ENCODE measurements at places on chromosomes 5 and 9. TPM values are rescaled to one million over a fixed set of nuclear protein-coding genes. Genes with fewer than 3 reads are reported as not detected.

DNA sequence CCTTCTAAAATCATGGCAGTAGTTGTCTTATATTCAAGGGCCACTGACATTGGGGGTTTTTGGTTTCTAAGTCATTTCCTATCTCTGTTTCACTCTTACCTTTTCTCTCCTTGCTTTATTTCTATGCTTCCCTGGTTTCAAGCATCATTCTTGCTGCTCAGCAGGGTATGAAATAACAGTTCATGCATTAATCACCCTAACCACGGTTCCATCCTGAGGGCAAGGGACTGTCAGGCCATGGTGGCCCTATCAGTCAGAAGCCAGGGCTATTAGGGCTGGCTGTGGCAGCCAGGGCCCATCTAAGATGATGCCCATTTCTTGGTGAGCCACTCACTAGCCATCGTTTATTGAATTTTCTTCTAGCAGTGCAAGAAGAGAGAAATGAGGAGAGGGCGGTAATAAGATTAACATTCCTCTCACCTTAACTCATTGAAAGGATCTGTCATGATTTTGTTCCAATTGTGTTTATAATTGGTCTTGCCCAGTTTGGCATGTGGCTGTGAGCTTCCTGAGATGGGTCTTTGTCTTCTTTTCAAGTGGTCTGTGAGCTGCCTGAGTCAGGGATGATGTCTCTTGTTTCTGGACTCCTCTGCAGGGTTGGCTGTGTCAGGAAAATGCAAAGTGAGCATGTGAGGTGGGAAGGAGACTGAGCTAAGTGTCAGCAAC, 45.2 kb downstream of the CYSTM1 start:
- no peaks in the 10 kb centered on the region for H3K36me3 ChIP-seq
- peak overlapping the region; percentile 29 for H3K27ac ChIP-seq
- H3K4me1 ChIP-seq, result peaks cover 7% of the 10 kb centered on the region
- no peak for DNase-seq
- no peaks in the 10 kb centered on the region for H3K27me3 ChIP-seq
- no peak overlapping the region for H3K4me3 ChIP-seq

DNA sequence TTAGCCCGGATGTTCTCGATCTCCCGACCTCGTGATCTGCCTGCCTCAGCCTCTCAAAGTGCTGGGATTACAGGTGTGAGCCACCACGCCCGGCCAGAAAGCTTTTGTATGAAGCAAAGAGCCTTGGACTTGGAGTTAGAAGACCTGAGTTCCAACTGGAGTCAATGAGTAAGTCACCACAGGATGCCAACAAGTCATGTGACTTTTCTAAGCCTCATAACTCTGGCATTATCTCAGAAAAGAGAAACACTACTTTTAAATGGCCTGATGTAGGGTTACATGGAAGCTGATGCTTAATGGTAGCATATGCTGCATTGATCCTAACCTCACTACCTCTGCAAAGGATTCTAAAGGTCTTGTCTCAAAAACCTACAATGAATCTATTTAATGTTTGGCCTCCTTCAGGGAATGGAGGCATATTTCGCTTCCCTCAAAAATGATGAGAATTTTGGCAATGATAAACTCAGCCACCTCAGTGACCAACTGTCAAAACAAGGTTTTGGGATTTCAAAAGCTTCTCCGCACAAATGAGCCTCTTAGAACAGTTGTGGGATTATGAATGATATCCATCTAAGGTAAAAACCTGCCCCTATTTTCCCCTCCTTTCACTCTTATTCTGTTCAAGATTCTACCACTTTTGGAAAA, 236.8 kb downstream of the ACTL7B start:
- no peaks in the 10 kb centered on the region for H3K27me3 ChIP-seq
- no peaks in the 10 kb centered on the region for H3K36me3 ChIP-seq
- no peak overlapping the region for H3K4me3 ChIP-seq
- no peak for DNase-seq

The TRIM36 gene
- total RNA-seq, result 20.0 TPM

The ARHGEF37 gene
- total RNA-seq, result 1.1 TPM

The LPAR1 gene
- total RNA-seq, result 4.9 TPM

DNA sequence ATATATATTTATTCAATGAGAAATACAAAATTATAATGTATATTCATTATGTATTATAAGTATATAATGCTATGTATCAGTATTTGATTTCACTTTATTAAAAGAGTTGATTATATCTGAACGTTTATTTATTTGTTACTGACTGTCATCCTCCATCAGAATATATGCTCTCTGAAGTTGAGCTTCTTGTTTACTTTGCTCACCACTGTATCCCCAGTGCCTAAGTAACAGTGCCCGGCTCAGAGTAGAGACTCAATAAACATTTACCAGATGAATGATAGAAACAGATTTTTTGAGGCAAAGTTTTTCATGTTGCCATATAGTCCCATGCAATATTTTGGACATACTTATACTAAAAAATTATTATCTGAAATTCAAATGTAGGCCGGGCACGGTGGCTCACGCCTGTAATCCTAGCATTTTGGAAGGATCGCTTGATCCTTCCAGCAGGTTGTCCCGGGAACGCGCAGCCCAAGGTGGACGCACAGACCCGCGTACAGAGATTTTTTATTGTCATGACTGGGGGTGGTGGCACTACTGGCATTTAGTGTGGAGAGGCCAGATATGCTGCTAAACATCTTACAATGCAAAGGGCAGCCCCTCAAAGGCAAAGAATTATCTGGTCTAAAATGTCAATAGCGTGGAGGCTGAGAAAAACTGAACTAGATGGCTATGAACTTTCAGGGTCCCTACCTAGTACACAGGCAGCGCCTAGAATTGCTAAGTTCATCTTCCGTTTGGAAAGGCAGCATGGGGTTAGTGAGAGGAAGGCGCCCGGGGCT, 761 bp upstream of the DNAJC25 start:
- H3K4me1 ChIP-seq, result peaks cover 37% of the 10 kb centered on the region
- DNase-seq, result no peak
- H3K4me3 ChIP-seq, result peak overlapping the region; percentile 99
- no peaks in the 10 kb centered on the region for H3K27me3 ChIP-seq
- H3K27ac ChIP-seq, result peak overlapping the region; percentile 98

The PCDHAC2 gene
- 6.7 TPM for total RNA-seq

- H3K4me3 ChIP-seq, result no peak overlapping the region
- H3K27ac ChIP-seq, result no peak overlapping the region
- peaks cover 17% of the 10 kb centered on the region for H3K4me1 ChIP-seq
- DNase-seq, result no peak
- peaks cover 28% of the 10 kb centered on the region for H3K27me3 ChIP-seq
- no peaks in the 10 kb centered on the region for H3K36me3 ChIP-seq
Measured at GRCh38 chr9:129667850-129668249, 2.4 kb downstream of the PRRX2 start.

GRCh38 chr9:135561391-135562234, at the start of gene PAEP:
PAEP (plus strand) TSS chr9:135561756.
- H3K36me3 ChIP-seq, result no peaks in the 10 kb centered on the region
- H3K27ac ChIP-seq, result no peak within 1 kb of the TSS
- no peaks in the 10 kb centered on the region for H3K27me3 ChIP-seq
- H3K4me3 ChIP-seq, result no peak within 1 kb of the TSS

GRCh38 chr9:112892981-112893380, 2.3 kb upstream of the SLC46A2 start:
- H3K4me3 ChIP-seq, result no peak overlapping the region
- H3K4me1 ChIP-seq, result peaks cover 6% of the 10 kb centered on the region
- no peak overlapping the region for H3K27ac ChIP-seq
- no peaks in the 10 kb centered on the region for H3K36me3 ChIP-seq
- DNase-seq, result no peak

GRCh38 chr9:37966412-37967013, 62.6 kb upstream of the SLC25A51 start:
- DNase-seq, result no peak
- no peak overlapping the region for H3K4me3 ChIP-seq
- H3K36me3 ChIP-seq, result no peaks in the 10 kb centered on the region

DNA sequence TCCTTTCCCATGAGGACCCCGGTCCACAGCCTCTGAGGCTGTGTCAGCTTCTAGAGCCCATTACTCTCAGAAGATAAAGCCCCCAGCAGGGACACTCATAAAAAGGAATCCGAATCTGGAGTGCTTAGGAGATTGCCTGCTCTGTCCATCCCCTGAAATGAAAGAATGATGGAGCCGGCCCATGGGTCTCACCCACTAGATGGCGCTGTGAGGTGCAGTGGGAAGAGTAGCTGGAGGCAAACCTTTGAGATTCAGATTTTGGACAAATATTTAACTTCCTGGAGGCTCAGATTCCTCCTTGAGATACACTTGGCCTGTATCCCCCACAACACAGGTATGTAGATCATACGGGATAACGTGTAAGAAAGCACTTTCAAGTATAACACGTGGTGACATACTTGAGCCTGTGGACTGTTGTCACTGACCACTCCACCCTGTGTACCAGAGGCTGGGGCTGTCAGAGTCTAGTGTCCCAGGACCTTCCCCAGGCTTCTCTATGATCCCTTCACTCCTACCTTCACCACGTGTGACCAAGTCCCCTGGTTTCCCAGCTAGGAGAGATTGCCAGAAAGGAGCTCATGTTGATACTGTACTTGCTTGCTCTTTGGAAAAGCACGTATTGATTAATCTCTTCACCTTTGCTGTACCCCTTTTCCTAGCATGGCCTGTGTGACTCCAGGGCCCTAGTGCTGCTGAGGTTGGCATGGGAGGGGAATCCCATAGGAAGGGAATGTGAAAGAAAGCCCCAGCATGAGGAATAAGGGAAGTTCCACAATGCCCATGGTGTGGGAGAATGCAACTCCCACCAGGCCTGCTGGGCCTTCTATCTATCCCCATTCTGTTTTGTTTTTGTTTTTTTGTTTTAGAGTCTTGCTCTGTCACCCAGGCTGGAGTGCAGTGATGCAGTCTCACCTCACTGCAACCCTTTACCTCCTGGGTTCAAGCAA, 32.1 kb downstream of the TRMO start:
- peaks cover 46% of the 10 kb centered on the region for H3K27me3 ChIP-seq
- H3K4me3 ChIP-seq, result no peak overlapping the region
- H3K27ac ChIP-seq, result no peak overlapping the region

DNA sequence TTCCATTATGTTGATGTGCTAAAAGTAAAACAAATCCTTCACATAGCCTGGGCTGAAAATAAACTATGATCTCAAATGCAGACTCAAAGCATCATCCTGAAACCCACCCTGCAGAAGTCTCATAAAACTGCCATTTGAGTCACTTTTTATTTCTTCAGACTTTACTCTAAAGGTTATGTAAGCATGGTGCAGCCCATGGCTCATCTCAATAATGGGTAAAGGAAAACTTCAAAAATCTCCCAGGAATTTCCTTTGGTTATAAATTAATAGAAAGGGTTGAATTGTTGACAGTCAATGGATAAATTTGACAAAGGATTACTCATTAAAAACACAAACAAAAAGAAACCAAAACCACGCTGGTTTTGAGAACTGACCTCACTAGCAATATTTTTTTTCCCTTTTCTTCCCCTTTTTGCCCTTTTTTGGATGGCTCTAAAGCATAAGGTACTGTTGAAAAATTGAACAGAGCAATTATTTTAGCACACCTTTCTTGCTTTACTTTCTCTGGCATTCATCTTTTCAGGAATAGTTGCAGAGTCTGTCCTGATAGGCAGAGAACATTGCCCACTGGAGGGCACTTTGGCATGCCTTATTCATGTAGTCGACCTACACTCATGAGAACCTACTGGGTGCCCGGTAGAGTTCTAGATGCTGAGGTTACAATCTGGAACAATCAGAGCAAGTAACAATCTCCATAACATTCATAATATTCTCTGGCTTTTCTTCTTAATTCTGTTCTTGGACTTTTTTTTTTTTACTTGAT, 191.4 kb downstream of the TMEM167A start:
- H3K4me3 ChIP-seq, result no peak overlapping the region
- peaks cover 38% of the 10 kb centered on the region for H3K4me1 ChIP-seq
- H3K27me3 ChIP-seq, result no peaks in the 10 kb centered on the region
- H3K36me3 ChIP-seq, result peaks cover 5% of the 10 kb centered on the region

The NUTM2F gene
- 0.55 TPM for total RNA-seq

DNA sequence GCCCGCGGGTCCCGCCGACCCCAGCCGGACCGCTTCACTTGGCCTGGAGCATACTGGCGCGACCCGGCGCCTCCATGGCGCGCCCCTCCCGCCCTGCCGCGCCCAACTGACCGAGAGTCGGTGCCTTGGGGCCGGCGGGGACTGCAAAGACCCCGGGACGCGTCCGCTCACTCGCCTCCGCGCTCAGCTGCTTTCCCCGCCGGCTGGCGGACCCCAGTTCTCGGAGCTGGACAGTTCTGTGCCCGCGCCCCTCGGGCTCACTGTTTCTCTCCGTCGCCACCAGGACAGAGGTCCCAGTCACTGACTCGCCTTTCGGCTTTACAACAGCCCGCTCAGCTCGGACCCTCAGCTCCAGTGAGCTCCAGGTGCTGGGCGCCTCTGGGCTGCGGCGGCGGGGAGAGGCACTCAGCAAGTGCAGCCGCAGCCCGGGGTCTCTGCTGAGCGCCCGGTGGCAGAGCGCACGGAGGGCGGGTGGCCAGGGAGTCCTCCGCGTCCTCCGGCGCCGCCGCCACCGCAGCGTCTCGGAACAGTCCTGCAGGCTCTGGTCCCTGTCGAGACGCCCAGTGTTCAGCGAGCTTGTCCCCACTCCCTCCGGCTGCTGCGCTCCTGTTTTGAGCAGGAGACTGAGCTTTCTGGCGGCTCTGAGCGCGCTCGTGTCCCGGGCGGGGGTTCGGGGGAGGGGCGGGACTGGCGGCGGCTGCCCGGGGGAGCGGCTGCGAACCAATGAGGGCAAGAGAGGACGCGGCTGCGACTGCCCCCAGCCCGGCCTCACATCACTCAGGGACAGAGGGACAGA, at the start of gene SMIM32:
TSS of gene SMIM32 (minus strand) at position 637 of the 796 bp plus-strand sequence. CDS start 638 bp downstream, outside the sequence.
- H3K27me3 ChIP-seq, result peaks cover 89% of the 10 kb centered on the region
- peak; percentile 59 for DNase-seq
- peaks cover 14% of the 10 kb centered on the region for H3K4me1 ChIP-seq
- peaks cover 3% of the 10 kb centered on the region for H3K36me3 ChIP-seq
- H3K4me3 ChIP-seq, result peak within 1 kb of the TSS; percentile 71

DNA sequence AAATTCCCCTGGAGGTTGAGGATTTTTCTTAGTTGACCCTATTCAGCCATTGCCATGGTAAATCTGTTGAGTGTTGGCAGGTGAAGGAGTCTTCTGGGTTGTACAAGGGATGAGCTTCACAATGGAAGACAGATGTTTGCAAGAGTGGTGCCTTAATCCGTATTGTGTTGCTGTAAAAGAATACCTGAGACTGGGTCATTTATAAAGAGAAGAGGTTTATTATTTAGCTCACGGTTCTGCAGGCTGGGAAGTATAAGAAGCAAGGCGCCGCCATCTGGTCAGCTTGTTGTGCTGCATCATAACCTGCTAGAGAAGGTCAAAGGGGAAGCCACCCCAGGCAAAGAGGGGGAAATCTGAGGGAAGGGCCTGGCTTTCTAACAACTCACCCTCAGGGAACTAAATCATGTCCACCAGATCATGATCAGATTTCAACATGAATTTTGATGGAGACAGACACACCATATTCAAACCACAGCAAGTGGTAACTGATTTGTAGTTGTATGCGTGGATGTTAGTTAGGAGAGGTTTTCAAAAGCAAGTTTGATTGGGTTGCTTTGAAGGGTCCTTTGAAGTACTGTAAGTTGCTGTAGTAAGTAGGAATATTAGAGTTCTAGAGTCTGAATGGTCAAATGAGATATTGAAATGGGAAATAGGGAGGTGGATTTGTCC, 2.5 kb downstream of the TNPO1 start:
- no peaks in the 10 kb centered on the region for H3K36me3 ChIP-seq
- H3K27me3 ChIP-seq, result no peaks in the 10 kb centered on the region
- H3K4me3 ChIP-seq, result peak overlapping the region; percentile 50
- peak; percentile 78 for DNase-seq

The TOMM5 gene
- total RNA-seq, result 112 TPM

All from WTC11 (cell line).